ENCODE measurements at places on chromosomes 2 and 18.

- DNase-seq = no peak
Observed at GRCh38 chr18:46239549-46239948, 135.4 kb downstream of the HAUS1 start.

DNA sequence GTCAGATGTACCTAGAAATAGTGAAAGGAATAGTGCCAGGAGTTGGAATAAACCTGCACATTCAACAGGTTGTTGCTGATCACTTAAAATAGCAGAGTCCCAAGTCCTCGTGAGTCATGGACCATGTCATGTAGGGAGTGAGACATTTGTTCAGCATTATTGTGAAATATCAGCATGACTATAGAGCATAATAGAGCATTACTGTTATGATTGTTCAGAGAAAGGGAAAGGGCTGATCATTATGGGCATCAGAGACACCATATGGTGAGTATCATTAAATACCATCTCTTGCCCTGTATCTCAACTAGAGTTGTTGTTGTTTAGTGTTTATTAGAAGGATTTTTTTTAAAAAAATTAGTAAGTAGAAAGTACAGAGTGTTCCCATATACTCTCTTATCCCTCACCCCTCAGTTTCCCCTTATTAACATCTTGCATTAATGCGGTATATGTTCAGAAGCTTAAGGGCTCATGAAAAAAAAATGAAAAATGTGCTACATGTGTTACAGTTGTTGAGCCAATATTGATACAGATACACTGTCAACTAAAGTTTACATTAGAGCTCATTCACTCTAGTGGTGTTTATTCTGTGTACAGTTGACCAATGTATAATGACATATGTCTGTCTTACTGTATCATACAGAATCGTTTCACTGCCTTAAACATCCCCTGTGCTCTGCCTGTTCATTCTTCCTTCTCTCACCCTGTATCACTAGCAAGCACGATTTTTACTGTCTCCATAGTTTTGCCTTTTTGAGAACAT, 5.7 kb downstream of the ELAC1 start:
- DNase-seq = no peak

- DNase-seq = no peak
Observed at GRCh38 chr2:181458871-181459270, 1.7 kb downstream of the ITGA4 start.

GRCh38 chr2:19885791-19886190, 16.0 kb downstream of the TTC32 start:
- no peak for DNase-seq

- DNase-seq = no peak
Observed at GRCh38 chr18:58983260-58984155, 118.8 kb downstream of the ZNF532 start.

DNA sequence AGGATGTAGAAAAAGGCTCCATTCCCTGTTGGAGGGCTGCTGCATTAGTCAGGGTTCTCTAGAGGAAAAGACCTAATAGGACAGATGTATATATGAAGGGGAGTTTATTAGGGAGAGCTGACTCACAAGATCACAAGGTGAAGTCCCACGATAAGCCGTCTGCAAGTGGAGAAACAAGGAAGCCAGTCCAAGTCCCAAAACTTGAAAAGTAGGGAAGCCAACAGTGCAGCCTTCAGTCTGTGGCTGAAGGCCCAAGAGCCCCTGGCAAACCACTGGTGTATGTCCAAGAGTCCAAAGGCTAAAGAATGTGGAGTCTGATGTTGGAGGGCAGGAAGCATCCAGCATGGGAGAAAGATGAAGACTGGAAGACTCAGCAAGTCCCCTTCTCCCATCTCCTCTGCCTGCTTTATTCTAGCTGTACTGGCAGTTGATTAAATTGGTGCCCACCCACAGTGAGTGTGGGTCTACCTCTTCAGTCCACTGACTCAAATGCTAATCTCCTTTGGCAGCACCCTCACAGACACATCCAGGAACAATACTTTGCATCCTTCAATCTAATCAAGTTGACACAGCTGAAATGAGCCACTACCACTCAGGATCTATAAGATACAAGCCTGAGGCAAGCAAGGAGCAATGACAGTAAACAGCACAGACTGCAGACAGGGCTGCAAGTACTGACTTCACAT, 30.0 kb upstream of the ATG16L1 start:
- DNase-seq = no peak

GRCh38 chr2:227207573-227207972, 43.1 kb downstream of the COL4A3 start:
- no peak for DNase-seq

DNA sequence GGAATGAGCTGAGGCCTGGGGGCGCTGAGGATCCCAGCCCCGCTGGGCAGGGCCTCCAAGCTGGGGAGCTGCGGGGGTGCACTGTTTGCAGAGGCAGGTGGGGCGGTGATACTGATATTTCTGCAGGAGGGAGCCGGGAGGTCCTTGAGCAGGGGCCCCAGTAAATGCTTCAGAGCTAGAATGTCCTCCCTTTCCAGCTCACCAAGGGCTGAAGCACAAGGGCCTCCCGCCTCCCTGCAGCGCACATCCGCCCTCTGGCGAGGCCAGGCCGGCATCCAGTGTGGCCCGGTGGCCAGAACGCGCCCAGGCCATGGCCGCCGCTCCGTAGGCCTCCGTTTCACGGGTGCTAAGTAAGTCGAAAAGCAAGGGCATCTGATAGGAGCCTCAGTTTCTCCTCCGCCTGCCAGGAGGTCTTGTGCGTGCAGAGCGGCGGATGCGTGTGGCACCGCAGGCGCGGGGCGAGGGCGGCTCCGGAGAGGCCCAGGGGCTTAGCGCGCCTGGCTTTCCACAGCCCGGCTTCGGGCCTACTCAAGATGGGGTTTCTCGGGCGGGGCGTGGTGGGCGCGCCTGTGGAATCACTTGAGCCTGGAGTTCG, 29.5 kb upstream of the CHMP1B start:
- no peak for DNase-seq

DNA sequence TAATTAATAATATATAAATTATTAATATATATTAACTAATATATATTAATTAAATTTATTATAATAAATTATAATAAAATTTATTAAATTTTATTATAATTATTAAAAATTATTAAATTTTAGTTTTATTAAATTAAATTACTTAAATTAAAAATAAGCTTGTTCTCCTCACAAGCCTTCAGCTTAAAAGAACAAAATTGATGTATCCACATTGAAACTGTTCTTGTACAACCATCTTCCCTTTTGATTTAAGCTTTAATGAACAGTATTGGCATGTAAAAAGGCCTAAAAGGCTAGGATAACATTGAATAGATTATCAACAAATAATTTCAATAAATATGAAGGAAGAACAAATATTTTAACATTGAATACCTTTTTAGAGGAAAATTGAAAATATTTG, 62.4 kb upstream of the XIRP2 start:
- DNase-seq = no peak

GRCh38 chr2:162473-163382, 101.1 kb downstream of the SH3YL1 start:
- DNase-seq = no peak

- no peak for DNase-seq
Observed at GRCh38 chr2:215929602-215930335, 83.6 kb downstream of the MREG start.

DNA sequence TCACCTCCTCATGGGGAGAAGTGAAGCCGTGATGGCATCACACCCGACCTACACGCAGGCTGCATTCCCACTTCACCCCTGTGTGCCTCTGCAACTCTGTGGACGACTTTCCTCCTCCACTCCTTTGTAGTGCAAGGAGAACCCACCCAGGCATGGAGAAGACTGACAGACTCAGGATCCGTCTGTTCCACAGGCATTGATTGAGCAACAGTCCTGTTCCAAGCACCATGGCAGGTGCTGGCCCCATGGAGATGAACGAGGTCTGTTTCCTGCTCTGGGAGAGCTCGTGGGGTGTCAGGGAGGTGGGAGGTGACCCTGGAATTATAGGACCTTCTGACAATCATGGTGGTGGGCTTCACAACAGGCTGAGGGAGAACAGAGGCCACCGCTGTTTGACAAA, 284.7 kb upstream of the HDAC4 start:
- DNase-seq = no peak

GRCh38 chr2:186780701-186781316, 68.2 kb downstream of the ZSWIM2 start:
- no peak for DNase-seq

DNA sequence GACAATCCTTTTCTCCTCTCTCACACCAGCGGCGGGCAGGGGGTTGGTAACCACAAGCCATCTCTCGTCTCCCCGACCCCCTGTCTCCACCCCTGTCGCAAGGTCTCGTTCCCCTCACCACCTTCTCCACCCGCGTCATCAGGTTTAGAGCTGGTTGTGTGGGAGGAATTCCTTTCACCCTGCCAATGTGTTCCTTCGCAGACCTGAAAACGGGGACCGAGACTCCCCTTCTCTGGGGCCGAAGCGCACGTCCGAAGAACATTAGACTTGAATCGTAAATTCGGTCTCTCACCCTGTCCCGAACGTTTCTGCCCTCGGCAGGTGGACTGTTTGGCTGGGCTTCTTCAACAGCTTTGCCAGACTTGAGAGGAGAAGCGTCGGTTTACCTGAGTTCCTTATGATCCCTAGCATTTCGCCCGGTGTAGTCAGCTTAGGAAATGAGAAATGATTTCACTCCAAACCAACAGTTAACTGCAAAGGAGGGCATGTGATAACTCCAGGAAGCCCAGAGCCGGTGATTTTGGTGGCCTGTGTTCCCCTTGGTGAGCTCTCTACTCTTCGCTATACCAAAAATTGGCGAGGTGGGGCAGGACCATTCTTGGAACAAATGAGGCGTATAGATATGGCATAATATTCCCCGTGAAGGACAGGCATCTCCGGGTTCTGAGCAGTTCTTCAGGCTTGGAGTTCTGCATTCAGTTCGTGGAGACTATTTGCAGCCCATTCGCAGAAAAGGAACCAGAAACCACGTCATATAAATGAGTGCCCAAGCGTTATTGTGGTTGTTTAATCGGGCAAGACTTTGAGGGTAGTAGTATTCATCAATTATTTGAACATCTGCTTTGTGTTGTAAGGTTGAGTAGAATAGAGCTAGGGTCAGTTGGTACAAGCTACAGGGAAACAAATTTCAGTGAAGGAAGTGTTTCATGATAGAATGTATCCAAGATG, 694 bp downstream of the CFAP36 start:
- DNase-seq = peak; percentile 24

DNA sequence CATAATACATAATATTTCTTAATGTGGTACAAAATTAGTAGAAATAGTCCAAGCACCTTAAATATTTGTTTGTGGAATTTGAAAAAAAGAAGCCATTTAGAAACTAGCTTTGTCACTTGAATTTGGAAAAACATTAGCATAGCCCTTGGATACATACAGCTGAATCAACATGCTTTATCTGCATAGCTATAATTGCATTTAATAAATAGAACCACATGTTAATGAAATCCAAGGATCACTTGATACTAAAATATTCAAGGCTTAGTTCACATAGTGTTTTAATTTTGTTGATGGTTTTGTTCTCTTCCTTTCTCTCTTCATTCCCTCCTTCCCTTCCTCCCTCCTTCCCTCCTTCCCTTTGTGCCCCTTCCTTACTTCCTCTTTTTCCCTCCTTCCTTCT, 169.4 kb upstream of the NRXN1 start:
- no peak for DNase-seq

DNA sequence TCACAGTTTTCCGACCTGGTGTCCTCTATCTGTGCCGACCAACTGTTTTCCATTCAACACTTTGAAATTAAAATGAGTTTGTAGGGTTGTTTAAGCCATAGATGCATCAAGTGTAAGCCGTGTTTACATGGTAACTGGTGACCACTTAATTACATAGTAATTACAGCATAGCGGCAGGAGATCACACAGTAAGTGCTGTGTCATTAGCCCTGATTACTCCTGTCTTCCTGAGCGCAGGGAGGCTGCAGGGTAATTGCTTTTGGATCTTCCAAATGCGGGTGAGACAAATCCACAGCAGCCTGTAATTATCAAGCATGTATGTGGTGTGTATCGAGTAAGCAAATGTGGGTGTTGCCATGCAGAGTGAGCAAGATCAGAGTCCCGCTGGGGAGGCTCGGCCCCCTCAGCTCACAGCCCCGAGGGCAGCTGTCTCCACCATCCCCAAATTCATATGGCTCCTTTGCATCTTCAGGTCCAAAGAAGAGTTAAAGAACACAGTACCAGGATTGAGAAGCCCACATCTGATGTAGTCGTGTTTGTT, 71.5 kb upstream of the HDAC4 start:
- DNase-seq = no peak

GRCh38 chr2:73896362-73897239, 3.8 kb downstream of the ACTG2 start:
- DNase-seq = no peak

DNA sequence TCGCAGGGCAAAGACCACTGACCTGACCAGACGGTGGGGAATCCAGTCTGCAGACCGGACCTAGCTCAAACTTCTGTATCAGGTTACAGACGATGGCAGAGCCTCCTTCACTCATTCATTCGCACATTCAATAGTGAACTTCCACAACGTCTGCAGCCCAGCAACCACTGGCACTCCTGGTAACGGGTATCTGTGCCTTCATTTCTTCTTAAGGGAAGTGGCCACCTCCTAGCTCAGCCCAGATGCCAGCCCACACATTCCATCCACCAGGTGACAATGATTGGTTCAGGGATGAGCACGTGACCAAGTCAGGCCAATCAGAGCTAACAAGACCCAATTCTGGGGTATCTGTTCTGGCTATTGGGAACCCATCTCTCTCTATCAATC, 15.9 kb upstream of the ARMC9 start:
- no peak for DNase-seq

DNA sequence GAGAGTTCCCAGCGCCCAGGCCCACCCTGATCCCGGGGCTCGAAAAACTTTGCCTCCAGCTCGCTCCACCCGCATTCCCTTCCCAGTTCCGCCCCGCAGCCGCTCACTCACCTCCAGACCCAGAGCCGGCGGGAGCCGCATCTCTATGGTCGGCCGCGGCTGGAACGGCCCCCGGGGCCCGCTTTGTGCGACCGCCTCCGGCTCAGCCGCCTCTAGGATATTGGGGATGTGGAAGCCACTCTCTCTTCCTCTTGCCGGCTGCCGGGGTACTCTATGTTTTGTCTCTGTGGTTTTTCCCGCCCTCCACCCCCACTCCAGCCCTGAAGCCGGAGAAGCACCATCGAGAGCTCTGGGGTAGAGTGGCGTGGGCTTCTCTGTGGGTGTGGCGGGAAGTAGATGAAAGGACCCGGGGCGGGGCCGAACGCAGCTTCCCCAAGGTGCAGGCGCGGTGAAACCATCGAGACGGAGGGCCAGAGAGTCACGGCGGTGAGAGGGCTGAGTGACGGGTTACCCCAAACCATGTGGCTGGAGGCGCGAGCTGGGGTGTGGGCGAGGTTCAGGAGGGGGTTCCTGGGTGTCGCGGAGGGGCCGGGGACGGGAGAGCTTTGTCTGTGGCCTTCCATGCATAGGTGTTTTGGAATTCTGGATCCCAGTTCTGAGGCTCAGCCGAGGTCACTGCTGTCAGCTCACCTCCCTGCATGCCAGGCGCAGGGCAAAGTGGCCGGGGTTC, at the start of the genes BCS1L and ZNF142:
Gene BCS1L, plus strand, starts transcription at position 426 of the 730 bp plus-strand sequence. CDS start 1,305 bp downstream, outside the sequence.
Gene ZNF142, minus strand, starts transcription at position 366 of the 730 bp plus-strand sequence. CDS start 3,194 bp downstream, outside the sequence.
- DNase-seq = peak; percentile 90

DNA sequence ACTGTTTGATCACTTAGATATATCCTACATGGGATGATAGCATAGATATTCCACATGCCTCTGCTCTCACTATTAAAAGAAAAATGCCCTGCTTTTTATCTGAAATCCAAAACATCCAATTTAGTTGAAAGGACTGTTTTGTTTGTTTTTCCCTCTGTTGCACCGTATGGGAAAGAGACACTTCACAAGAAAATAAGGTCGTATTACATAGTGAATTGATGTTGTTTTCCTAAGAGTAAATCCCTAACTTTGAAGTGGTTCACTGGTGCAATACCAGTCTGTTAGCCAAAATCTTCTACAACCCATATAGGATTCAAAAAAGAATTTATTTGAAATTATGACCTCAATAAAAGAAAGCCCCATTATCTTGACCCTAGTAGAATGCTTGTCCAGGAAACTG, 18.1 kb downstream of the TGFA start:
- DNase-seq = no peak

- DNase-seq = no peak
Observed at GRCh38 chr2:36445185-36445866, 89.7 kb downstream of the CRIM1 start.

Measured in stimulated activated CD8-positive, alpha-beta memory T cell treated with anti-CD3 and anti-CD28 coated beads, Interleukin-15, amount 100 ng/mL, for 1 hour (primary cell).